ENCODE measurements at places on chromosomes 6 and 20.

DNA sequence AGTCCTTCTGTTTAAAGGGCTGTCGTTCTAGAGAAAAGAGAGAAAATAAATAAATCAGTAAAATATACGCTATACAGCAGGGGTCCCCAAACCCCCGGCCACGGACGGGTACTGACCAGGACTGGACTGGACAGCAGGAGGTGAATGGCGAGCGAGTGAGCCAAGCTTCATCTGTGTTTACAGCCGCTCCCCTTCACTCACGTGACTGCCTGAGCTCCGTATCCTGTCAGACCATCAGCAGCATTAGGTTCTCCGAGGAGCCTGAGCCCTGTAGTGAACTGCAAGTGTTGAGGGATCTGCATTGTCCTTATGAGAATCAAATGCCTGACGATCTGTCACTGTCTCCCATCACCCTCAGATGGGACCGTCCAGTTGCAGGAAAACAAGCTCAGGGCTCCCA is 76.5 kb downstream of the ZNF217 start:
- no peak for DNase-seq

GRCh38 chr6:3210024-3210610 is 17.3 kb downstream of the TUBB2B start:
- DNase-seq: no peak

GRCh38 chr6:145003145-145003544 is 718.0 kb downstream of the UTRN start:
- DNase-seq: no peak

DNA sequence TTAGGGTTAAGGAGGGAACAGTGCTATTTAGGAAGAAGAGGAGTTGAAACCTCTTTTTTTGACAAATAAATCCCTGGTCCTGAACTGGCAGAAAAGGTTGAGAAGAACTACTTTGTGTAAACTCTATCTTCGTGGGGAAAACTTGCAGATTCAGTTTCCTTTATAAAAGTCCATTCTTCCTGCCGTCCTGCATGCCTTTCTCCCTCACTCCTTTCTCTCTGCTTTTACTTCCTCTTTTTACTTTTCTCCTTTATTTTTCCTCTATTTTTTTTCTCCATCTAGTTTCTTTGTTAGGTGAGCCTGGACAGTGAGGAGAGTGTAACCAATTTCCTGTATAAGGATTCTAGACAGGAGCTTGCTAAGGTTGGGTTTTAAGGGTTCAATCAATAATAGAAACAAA is 52.7 kb downstream of the TPBG start:
- DNase-seq: no peak

- no peak for DNase-seq
These were observed 1.3 kb downstream of the CARMIL1 start for GRCh38 chr6:25280344-25281074.

DNA sequence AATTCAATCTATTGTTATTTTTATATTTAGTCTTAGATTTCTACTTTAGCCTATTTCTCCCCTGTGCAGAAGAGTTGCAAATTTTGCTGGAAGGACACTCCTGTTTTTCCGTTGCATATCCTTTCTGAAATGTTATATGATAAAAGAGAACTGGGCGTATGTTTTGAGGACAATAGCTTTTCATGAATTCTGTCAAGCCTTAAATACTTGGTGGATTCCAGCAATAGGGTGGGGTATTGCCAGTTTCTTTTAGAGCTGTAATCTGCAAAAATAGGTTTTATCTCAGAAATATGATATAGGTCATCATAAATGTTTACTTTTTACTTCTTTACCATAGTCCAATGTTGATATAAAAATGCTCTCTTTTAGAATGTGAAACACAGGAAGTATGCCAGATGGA is 42.0 kb downstream of the VTA1 start:
- DNase-seq: no peak

DNA sequence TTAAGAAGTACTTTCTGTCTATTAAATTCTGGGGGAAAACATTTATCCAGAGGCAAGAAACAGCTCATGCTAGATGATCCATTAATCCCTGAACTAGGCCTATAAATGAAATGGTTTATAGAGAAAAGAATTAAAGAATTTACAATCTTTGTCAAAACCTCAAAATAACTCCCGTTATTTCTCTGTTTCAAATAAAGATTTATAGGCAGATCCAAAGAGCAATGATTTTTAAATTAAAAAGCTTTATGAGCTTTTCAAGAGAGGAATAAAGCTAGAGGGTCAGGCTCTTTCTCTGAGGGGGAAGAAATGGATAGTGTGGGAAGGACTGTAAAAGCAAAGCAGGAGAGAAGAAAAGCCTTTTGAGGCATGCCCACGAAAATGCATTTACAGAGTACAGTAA is 82.5 kb upstream of the OGFRL1 start:
- DNase-seq: no peak

DNA sequence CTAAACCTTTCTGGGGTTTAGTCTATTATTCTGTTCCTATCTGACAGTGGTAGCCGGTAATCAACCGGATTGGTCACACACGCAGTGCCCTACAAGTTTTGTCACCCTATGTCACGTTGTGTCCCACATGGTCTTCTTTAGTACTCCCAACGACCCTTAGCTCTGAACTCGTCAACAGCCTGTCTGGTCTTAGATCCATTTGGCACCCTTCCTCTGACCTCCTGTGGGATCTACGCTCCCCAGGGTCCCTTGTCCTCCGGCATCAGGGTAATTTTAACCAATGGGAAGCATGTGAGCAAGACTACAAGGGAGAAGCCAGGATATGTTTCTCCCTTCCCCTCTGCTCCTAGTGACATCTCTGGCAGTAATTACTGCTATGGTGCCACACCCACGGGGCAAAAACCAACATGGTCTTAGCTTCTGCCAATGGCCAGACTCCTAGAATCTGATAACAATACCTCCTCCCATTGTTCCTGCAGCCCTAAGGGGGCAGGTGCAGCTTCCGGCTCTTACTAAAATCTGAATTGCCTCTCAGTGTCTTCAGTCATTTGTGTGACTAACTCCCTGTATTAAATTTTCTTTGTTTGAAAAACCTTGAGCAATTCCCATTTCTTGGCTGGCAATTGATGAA is 56.6 kb downstream of the MAFB start:
- no peak for DNase-seq

DNA sequence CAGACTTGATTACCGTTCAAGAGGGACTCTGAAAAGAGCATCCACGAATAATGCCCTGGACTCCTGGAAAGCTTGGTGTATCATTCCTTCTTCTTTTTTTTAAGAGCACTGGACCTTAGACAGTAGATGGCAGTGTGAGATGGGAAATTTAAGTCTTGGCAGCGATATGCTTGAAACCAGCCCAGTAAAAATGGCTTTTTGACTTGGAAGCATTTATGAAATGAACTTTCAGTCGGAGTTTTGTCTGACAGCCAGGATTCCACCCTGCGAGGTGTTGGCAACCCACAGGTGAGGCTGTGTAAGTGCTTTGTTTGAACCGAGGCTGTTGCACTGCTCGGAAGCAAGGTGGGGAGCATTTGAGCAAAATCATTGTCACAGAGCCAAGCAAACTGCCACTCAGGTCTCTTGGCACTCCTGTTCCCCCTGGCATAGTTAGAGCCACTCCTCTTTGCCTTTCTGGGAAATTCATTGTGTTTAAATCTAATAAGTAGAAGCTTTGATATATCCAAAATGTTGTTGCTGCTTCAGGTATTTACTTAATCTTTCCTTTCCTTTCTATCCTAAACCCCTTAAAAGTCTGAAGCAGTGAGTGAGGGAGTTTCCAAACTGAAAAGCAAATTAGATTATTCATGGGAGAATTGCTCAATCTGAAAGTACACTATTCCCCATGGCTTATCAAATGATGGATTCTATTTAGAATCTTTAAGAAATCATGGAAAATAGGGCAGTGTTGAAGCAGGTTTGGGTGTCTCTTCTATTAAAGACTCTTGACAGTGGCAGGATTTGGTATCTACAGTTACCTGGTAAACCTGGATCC is 272.8 kb upstream of the SLC35B3 start:
- no peak for DNase-seq

DNA sequence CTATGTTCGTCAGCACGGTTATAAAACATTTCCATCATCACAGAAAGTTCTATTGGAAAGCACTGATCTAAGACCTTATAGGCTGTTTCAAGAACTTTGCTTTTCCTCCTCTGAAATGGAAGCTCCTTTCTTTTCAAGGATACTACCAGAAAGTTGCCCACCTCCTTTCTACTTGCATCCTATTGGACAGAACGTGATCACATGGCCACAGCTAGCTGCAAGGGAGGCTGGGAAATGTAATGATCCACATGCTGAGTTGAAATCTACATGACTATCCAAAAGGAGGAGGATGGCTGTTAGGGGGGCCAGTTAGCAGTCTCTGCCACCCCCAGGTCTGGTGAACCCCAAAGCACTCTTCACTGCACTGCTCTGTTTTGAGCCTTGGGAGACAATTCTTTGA is 3.3 kb downstream of the SFTA2 start:
- no peak for DNase-seq

DNA sequence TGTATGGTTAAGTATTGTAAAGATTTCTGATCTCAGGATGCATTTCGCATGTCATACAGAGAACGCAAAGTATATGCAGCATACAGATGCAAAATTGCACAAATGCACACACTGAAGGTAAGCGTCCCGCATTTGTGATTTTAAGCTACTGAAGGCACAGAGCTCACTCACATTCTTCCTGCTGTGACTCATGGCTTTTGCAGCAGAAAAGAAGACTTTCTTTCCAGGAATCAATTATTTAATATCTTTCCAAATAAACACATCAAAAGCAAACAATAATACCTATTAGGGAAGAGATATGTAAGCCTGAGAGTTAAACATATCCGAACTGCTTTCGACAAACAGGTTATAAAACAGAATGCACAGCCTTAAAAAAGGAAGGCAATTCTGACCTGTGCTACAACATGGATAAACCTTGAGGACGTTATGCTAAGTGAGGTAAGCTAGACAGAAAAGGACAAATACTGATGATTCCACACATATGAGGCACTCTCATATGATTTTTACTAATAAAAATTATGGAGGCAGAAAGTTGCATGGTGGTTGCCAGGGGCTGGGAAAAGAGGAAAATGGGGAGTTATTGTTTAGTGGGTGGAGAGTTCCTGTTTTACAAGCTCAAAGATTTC is 109.0 kb downstream of the TFAP2A start:
- no peak for DNase-seq

GRCh38 chr6:29709188-29709587 is 14.0 kb upstream of the HLA-F start:
- no peak for DNase-seq

- no peak for DNase-seq
These were observed 15.7 kb upstream of the MRAP2 start for GRCh38 chr6:84017709-84018452.

DNA sequence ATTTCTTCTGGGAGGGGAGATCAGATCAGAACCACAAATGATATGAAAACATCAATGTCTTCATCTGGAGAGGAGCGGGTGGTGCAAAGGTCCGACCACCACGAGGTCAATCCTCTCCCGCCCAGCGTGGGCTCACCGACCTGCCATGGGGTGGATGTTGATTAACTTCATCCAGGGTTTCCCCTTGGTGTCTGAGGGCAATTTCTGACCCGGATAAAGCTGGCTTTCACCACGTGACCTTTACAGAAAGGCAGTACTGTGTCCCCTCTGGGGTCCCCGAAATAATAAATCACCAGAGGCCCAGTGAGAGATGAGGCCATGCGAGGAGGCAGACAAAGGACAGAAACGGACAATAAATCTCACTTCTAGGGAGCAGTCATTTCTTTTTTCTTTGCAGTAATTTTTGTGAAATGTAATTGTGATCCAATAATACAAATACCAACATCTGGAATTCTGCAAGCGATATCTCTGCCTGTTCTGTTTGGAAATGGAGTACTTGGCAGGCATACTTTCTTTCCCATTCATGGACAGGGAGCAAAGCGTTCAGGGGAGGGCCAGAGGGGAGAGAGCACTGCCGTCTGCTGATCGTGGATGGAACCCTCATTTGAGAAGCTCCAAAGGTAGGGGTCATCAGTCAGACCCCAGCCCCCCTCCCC is 55.1 kb upstream of the APCDD1L start:
- DNase-seq: no peak

- DNase-seq: no peak
These were observed 3.1 kb downstream of the MYL9 start for GRCh38 chr20:36544134-36545018.

DNA sequence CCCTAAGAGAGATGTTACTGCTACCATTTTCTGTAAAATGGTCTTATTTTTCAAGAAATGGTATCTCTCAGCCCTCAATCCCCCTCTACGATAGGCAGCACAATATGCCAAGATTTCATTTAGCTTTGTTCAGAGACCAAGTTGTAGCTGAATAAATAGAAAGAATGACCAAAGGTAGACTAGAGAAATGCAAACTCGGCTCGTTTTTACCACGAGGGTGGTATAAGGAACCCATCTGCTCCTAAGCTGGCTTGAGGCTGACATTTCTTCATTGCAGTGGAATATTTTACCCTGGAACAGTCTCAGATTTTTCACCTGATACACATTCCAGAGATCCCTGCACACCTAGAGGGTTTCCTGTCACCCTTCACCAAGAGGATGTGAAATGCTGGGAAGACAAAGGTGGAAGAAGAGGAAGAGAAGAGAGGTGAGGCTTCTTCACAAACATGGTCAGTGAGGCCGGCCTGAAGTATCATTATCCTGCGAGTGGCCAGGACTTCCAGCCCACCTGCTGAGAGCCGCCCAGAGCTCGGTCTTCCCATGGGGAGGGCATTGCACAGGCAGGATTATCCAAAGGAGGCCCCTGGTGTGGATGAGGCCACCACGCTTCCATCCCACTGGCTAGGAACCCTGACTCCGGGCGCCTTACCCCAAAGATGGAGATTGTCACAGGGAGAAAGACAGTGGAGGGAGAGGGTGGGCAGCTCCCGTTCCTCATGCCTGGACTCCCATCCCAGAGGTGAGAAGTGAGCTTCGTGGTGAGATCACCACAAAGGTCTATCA is 57.1 kb upstream of the AFDN start:
- no peak for DNase-seq

DNA sequence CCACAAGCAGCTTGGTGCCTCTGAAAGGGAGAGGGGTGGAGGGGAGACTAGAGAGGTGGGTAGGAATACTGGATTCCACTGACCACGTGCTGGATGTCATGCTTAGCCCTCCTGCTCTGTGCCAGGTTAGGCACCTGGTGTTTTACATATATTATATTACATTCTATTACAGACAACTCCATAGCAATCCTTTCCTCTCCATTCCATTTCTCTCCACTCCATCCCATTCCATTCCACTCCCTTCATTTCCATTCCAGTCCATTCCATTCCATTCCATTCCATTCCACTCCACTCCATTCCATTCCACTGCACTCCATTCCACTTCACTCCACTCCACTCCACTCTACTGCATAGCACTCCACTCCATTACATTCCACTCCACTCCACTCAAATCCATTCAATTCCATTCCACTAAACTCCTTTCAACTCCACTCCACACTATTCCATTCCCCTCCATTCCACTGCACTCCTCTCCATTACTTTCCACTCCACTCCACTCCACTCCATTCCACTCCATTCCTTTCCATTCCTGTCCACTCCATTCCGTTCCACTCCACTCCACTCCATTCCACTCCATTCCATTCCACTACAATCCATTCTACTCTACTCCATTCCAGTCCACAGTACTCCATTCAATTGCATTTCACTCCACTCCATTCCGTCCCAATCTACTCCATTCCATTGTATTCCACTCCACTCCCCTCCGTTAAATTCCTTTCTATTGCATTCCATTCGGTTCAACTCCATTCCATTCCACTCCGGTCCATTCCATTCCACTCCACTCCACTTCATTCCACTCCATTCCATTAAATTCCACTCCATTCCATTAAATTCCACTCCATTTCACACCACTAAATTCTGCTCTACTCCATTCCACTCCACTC is 27.2 kb upstream of the DEFB125 start:
- no peak for DNase-seq

- DNase-seq: peak; percentile 80
These were observed 398 bp downstream of the ZBTB2 start for GRCh38 chr6:151390851-151391470.

- DNase-seq: no peak
These were observed 1643.9 kb downstream of the HACE1 start for GRCh38 chr6:103215847-103216246.
